Naive thymus-derived CD4-positive, alpha-beta T cell (primary cell): ENCODE measurements at places on chromosomes 6 and 20.

DNA sequence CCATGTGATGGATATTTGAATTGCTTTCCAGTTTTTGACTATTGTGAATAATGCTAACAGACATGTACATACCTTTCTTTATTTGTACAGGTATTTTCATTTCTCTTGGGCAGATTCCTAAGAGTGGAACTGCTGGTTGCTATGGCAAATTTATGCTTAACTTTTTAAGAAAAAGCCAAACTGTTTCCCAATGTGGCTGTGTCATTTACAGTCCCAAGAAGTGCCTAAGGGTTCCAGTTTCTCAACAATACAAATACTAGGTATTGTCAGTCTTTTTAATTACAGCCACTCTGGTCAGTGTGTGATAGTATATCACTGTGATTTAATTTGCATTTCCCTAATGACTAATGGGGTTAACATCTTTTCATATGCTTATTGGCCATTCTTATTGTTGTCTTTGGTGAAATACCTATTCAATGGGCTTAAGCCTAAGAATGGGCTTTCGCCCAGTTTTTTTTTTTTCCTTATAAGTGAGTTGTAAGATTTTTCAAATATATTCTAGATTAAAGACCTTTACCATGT, 10.3 kb downstream of the REPS1 start:
- DNase-seq = no peak

DNA sequence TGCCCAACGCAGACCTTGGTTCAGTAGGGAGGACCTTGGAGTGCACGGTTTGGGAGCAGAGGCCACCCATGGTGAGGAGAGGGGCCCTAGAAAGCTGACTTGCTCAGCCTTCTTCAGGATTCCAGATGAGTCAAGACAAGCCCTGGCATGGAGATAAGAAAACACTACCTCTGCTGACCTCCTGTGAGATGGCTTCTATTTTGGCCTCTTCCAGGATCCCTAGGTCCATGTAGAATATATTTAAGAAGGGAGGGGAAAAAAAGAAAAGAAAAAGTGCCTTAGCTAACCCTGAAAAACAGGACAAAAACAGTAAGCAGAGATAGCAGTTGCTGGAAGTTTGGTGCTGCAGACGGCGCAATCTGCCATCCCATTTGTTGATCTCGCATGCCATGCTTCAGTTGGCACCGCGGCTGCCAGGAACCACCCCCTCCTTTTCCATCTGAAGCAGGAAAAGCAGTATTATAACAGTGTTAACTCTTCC, 100.0 kb downstream of the ARMC2 start:
- DNase-seq = no peak

DNA sequence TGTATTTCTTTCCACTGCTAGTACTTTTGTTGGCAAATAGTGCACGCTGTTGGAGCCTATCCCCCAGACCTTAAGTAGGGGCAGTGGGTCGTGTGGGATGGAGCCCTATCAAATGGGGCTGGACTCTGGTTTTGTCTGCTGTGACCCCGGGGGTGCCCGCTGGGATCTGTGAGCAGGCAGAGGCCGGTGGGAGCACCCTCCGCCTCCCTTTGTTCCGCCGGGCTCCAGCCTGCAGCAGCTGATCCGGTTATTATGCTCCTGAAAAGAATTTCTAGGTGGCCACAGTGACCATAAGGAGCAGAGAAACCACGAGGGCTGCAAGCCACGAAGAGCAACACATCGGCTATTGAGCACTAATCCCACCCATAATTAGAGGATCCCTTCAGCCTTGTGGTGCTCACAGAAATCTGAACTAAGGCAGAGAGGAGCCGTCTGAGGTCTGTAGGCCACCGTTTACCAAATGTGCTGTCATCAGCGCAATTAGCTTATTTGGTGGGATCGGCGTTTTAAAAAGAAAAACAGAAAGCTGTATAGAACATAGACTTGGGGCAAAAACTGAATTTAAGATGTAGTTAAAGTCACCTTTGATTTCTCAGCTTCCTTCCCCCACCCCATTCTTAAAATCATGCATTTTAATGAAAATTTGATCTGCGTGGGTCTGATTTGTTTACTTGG, 598.3 kb upstream of the JAG1 start:
- DNase-seq = no peak

DNA sequence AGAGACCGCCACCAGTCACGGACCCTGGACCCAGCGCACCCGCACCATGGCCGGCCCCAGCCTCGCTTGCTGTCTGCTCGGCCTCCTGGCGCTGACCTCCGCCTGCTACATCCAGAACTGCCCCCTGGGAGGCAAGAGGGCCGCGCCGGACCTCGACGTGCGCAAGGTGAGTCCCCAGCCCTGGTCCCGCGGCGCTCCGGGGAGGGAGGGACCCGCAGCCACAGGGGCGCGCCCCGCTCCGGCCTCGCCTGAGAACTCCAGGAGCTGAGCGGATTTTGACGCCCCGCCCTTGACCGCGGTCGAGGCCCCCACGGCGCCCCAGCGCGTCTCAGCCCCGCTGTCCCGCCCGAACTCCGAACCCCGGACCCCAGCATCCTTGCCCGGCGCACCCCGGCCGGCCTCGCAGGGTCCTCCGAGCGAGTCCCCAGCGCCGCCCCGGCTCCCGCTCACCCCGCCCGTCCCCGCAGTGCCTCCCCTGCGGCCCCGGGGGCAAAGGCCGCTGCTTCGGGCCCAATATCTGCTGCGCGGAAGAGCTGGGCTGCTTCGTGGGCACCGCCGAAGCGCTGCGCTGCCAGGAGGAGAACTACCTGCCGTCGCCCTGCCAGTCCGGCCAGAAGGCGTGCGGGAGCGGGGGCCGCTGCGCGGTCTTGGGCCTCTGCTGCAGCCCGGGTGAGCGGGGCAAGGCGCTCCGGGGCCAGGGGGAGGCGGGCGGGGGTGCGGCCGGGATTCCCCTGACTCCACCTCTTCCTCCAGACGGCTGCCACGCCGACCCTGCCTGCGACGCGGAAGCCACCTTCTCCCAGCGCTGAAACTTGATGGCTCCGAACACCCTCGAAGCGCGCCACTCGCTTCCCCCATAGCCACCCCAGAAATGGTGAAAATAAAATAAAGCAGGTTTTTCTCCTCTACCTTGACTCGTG, at the start of gene OXT:
TSS of gene OXT (plus strand) at position 11 of the 920 bp plus-strand sequence. CDS start at position 47, 36 bp downstream.
- DNase-seq = peak; percentile 78

DNA sequence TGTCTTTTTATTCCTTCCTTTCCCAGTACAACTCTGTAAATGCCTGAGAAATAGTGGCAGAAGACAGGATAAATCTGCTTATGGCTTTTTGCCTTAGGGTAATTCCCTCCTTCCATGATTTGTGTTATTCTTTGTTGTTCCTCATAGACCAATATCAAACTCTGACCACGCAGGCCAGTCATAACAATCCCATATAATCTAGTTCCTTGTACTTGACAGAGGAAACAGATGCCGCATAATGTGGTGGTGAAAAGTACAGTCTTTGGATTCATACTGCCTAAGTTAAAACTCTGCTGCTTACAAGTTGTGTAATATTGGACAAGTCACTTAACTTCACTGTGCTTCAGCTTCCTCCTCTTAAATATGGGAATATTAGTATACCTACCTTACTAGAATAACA, 8.2 kb upstream of the BAG2 start:
- DNase-seq = no peak
